ENCODE measurements at places on chromosomes 3 and 15. TPM values are rescaled to one million over a fixed set of nuclear protein-coding genes. Genes with fewer than 3 reads are reported as not detected.

Gene ATP13A3
- 181 TPM for total RNA-seq

Gene PRSS50
- total RNA-seq: not detected

Gene ALS2CL
- total RNA-seq: 11.2 TPM

Gene TTC21A
- 6.9 TPM for total RNA-seq

Gene ULK4
- 4.2 TPM for total RNA-seq

Gene GLDN
- total RNA-seq: 0.82 TPM

Gene CEMIP
- 0.07 TPM for total RNA-seq

DNA sequence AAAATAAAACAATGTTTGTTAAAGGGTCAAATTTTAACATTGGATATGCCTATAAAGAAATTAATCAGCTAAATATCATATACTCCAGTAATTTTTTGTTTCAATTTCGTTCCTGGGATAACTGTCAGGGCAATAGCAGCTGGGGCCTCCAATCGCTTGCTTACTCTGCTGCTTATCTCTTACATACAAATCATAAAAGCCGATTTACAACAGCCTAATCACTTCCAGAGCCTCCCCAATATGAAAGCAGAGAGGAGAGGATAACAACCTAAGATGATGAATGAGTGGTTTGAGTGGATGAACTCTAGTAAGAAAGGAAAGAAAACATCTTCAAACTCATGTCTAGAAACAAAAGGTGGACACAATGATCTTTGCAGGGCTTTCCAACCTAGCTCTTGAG, 80.7 kb upstream of the PSMD6 start:
- H3K27ac ChIP-seq: no peak overlapping the region
- H3K4me1 ChIP-seq: peaks cover 20% of the 10 kb centered on the region
- no peaks in the 10 kb centered on the region for H3K36me3 ChIP-seq
- DNase-seq: no peak
- H3K4me3 ChIP-seq: no peak overlapping the region

GRCh38 chr3:113575206-113575605, 42.9 kb downstream of the SIDT1 start:
- H3K4me1 ChIP-seq: peaks cover 26% of the 10 kb centered on the region
- no peak overlapping the region for H3K4me3 ChIP-seq

GRCh38 chr3:67699882-67700281, 45.5 kb upstream of the SUCLG2 start:
- no peak overlapping the region for H3K27ac ChIP-seq
- H3K4me3 ChIP-seq: no peak overlapping the region
- no peaks in the 10 kb centered on the region for H3K27me3 ChIP-seq
- H3K36me3 ChIP-seq: no peaks in the 10 kb centered on the region
- DNase-seq: no peak

DNA sequence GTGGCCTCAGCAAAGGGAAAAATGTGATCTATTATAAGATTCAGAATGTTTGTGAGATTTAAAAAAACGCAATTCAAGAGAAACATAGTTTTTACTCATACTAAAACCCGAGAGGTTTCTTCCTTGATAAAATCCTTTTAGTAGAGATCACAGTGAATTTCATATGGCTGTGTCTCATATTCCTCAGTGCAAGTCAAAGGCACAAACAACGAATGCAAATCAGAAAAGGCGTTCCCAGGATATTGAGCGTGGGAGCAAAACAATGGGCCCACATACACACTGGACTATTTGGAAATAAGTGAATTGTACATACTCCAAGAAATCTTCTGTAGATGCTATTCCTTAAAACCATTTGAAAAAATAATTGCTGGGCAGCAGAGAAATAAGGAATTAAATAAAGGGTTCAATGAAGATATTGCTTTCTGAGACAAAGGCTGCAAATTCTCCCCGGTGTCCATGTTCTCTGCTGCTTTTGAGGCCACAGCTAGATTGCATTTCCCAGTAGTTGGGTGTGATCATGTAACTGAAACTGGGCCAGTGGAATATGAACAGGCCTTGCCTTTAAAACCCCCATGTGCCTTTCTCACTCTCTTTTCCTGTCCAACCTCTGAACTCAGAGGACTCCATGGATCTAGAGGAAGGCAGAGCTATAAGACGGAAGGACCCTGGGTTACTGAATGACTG, 144.6 kb upstream of the TBL1XR1 start:
- no peaks in the 10 kb centered on the region for H3K36me3 ChIP-seq
- H3K4me1 ChIP-seq: peaks cover 73% of the 10 kb centered on the region
- no peaks in the 10 kb centered on the region for H3K27me3 ChIP-seq
- no peak overlapping the region for H3K4me3 ChIP-seq
- no peak for DNase-seq

DNA sequence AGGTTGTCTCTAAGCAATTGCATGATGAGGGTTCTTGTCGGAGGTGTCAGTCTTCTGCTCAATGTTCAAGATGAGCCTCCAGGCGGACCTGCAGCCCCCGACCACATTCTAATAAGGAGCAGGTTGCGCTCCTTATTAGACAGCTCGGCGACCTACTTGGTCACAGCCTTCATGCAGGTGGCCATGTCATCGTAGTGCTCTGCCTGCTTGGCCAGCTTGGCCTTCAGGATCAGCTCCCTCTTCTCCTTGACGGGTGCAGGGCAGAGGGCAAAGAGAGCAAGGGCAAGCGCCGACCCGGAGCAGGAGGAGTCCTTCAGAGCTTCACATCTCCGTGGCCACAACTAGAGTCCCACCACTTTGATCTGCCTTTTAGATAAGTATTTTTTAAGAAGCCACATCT, 113.5 kb downstream of the RASA2 start:
- H3K4me3 ChIP-seq: no peak overlapping the region
- no peaks in the 10 kb centered on the region for H3K4me1 ChIP-seq
- H3K27ac ChIP-seq: no peak overlapping the region
- no peak for DNase-seq
- H3K27me3 ChIP-seq: no peaks in the 10 kb centered on the region

- no peaks in the 10 kb centered on the region for H3K4me1 ChIP-seq
- H3K27ac ChIP-seq: no peak overlapping the region
- no peak overlapping the region for H3K4me3 ChIP-seq
- H3K27me3 ChIP-seq: no peaks in the 10 kb centered on the region
These were observed 42.0 kb upstream of the SKOR1 start for GRCh38 chr15:67783303-67783702.

GRCh38 chr15:86942285-86942684, 862.6 kb downstream of the AGBL1 start:
- no peak overlapping the region for H3K27ac ChIP-seq
- no peaks in the 10 kb centered on the region for H3K36me3 ChIP-seq
- H3K4me3 ChIP-seq: no peak overlapping the region
- no peaks in the 10 kb centered on the region for H3K27me3 ChIP-seq
- DNase-seq: no peak

GRCh38 chr15:80026310-80026709, 33.2 kb upstream of the ZFAND6 start:
- H3K36me3 ChIP-seq: no peaks in the 10 kb centered on the region

DNA sequence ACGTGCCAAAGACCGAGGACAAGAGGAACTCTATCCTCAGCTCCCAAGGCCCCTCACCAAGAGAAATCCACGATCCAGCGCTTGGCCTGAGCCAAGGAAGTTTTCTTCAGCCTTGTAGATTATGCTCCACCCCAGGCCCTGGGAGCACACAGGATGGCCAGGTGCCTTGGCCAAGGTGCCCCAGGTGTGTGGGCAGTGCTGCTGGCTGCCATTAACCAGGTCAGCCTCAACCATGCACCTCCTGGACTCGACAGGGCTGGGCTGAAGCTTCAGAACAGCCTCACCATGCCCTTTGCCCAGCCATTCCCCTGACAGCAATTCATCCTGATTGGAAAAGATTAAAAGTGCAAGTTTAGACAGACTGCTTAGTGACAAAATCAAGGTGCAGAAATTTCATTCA, 10.9 kb upstream of the MESP1 start:
- no peak overlapping the region for H3K27ac ChIP-seq
- no peaks in the 10 kb centered on the region for H3K27me3 ChIP-seq
- H3K4me3 ChIP-seq: no peak overlapping the region

GRCh38 chr3:30286007-30286669, 320.3 kb upstream of the TGFBR2 start:
- no peak overlapping the region for H3K27ac ChIP-seq
- no peak overlapping the region for H3K4me3 ChIP-seq
- peaks cover 14% of the 10 kb centered on the region for H3K4me1 ChIP-seq
- H3K27me3 ChIP-seq: no peaks in the 10 kb centered on the region

DNA sequence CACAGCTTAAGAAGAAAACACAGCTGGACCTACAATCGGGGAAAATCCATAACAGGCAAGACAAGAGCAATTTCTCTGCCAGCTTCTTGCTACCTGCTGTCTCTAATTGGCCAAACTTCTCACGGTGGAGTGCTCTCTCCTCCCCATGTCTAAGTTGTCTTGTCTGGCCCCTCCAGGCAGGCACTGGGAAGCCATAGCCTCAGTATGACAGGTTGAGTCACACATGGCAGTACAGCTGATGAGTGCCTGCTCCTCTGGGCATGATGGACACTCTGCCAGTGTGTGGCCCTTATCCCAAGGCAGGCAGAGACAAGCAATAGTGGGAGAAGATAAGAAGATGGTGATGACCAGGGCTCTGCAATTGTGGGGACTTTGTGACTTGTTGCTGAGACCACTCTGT, 551.8 kb downstream of the DIPK2A start:
- no peaks in the 10 kb centered on the region for H3K4me1 ChIP-seq
- no peak overlapping the region for H3K27ac ChIP-seq
- DNase-seq: no peak
- H3K27me3 ChIP-seq: no peaks in the 10 kb centered on the region
- no peak overlapping the region for H3K4me3 ChIP-seq
- no peaks in the 10 kb centered on the region for H3K36me3 ChIP-seq

- H3K4me3 ChIP-seq: no peak overlapping the region
- no peak for DNase-seq
- no peak overlapping the region for H3K27ac ChIP-seq
- H3K36me3 ChIP-seq: no peaks in the 10 kb centered on the region
- H3K27me3 ChIP-seq: no peaks in the 10 kb centered on the region
These were observed 35.3 kb downstream of the CEP152 start for GRCh38 chr15:48775546-48775945.

DNA sequence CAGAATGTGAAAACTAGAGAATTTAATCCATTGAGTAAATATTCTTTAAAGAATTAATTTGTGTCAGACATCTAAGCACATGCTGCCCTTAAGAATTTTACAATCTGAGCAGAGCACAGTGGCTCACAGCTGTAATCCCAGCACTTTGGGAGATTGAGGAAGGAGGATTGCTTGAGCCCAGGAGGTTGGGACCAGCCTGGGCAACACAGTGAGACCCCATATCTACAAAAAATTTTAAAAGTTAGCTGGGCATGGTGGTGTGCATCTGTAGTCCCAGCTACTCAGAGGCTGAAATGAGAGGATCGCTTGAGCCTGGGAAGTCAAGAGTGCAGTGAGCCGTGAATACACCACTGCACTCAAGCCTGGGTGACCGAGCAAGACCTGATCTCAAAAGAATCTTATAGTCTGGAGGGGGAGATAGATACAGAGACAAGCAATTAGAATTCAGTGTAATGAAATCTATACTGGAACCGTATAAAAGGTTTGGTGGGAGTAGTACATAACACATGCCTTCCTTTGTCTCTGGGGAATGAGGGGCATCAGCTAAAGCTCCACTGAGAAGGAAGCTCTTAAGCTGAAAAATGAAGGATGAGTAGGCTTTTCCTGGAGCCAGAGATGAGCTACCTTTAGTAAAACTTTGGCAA, 21.2 kb downstream of the ATP11B start:
- no peak overlapping the region for H3K4me3 ChIP-seq
- DNase-seq: no peak
- H3K27me3 ChIP-seq: no peaks in the 10 kb centered on the region
- H3K36me3 ChIP-seq: no peaks in the 10 kb centered on the region
- no peak overlapping the region for H3K27ac ChIP-seq

GRCh38 chr15:66085128-66085527, 168.4 kb downstream of the MEGF11 start:
- H3K4me1 ChIP-seq: peaks cover 7% of the 10 kb centered on the region
- DNase-seq: no peak
- no peak overlapping the region for H3K27ac ChIP-seq

DNA sequence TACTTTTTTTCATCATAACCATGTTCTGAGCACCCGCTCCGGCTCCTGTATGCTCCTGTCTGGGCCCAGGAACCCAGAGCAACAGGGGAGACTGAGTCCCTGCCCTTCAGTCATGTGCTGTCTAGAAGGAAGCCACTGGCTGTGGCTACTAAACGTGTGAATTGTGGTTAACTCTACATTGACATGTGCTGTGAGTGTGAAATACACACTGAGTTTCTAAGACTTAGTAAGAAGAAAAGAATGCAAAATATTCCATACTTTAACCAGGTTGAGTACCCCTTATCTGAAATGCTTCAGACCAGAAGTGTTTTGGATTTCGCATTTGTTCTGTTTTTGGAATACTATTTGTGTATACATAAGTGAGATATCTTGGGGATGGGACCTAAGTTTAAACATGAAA, 42.8 kb upstream of the CGNL1 start:
- H3K27me3 ChIP-seq: no peaks in the 10 kb centered on the region
- no peak overlapping the region for H3K4me3 ChIP-seq
- peaks cover 19% of the 10 kb centered on the region for H3K4me1 ChIP-seq
- no peaks in the 10 kb centered on the region for H3K36me3 ChIP-seq
- DNase-seq: no peak

DNA sequence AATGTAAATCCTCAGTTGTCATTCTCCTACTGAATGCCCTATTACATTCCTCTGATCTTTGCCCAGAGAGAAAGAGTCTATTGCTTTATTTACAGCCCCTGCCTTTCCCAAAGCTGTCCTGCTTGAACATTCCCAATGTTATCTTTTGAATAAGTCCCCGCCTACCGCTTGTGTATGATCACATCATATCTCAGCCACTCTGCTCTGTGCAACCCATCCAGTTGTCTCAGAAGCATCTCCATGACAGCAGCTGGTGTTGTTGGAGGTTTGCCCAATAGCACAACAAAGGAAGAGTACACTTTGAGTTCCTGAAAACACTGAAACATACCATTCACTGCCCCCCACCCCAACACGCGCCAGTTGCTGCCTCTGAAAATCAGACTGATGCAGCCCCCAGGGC, 22.0 kb upstream of the FAM3D start:
- no peak for DNase-seq
- no peaks in the 10 kb centered on the region for H3K27me3 ChIP-seq
- H3K36me3 ChIP-seq: no peaks in the 10 kb centered on the region
- no peak overlapping the region for H3K27ac ChIP-seq

GRCh38 chr3:111870620-111871019, 11.6 kb downstream of the PHLDB2 start:
- no peak overlapping the region for H3K4me3 ChIP-seq
- peaks cover 29% of the 10 kb centered on the region for H3K4me1 ChIP-seq
- DNase-seq: no peak
- no peaks in the 10 kb centered on the region for H3K27me3 ChIP-seq
- peak overlapping the region; percentile 39 for H3K27ac ChIP-seq

DNA sequence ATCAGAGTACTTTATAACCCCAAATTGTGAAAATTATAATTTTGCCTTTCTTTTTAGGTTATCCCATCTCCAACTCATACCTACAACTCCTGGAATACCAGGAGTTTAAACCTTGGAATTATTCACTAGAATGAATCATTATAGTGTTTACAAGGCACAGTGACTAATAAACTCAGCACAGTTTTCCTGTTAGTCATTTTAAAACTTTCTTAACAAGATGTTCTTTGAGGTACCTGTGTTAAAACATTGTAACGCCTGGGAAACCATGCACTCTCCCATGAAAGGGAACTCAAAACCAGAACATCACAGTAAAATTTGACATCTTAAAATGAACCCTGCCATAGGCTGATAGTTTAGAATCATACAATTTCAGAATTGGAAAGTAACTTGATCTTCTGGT, 132.4 kb upstream of the OSTN start:
- no peaks in the 10 kb centered on the region for H3K36me3 ChIP-seq
- H3K4me3 ChIP-seq: no peak overlapping the region
- H3K27me3 ChIP-seq: no peaks in the 10 kb centered on the region

Data from Caco-2 (cell line).